ENCODE measurements at places on chromosomes 2 and 18.

- DNase-seq, result no peak
These were observed 31.4 kb downstream of the KCTD1 start for GRCh38 chr18:26516964-26517363.

GRCh38 chr2:148646231-148646559, 1.6 kb downstream of the EPC2 start:
- no peak for DNase-seq

- peak; percentile 53 for DNase-seq
These were observed 523 bp downstream of the KCTD1 start for GRCh38 chr18:26547646-26548414.

DNA sequence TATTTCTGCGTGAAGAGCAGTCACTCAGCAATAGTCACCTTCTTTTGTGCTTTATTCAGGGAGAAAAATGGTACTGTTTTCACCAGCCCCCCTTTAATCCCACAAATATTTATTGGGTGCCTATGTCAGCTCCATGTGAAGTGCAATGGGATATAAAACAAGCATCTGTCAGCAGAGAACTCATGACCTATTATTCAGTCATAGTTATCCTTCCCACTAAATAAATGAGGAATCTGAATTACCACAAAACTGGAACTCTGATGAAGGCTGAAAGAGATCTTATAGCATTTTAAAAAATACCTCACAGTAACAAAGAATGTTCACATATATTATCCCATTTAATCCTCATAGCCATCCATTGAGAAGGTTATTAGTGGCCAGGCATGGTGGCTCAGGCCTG, 45.8 kb downstream of the DHX57 start:
- peak; percentile 23 for DNase-seq

GRCh38 chr2:27710640-27711430, 47.1 kb downstream of the SLC4A1AP start:
- DNase-seq, result no peak

- no peak for DNase-seq
These were observed 28.2 kb downstream of the TSPYL6 start for GRCh38 chr2:54227798-54228197.

DNA sequence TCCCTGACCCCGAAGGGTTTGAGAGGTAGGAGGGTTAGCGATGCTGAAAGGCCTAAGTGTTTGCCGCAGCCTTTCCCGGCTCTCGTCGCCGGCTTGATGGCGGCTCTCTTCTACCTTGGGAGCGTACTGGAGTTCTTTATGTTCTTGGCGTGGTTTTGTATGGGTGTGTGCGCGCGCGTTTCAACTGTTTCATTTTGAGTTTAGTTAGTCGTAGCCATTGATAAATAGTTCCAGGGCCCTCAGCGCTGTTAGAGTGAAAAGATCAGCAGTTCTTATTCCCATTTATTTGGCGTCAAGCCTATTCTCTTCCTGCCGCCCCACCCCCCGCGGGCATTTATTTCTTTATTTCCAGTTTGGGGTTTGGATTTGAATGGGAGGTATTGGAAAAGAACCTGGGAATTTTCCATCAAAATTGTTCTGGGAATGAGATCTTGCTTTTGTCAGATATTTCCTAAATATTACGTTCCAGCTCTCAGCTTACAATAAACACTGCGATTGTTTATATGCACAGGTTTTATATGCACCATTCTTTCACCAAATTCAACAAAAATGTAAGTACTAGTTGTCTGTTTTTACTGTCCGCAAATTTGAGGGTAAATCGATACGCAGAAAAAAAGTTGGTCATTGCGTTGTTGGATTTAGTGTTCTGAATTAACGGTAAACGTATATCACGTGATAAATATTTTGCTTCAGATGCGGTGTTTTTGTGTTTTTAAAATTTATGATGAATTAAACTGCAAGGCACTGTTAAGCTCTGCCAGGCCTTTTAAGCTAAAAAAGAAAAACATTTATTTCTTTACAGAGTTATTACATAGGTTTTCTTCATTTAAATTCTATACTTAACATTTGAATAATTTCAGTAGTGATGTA, 954 bp downstream of the CCNT2 start:
- DNase-seq, result peak; percentile 54

DNA sequence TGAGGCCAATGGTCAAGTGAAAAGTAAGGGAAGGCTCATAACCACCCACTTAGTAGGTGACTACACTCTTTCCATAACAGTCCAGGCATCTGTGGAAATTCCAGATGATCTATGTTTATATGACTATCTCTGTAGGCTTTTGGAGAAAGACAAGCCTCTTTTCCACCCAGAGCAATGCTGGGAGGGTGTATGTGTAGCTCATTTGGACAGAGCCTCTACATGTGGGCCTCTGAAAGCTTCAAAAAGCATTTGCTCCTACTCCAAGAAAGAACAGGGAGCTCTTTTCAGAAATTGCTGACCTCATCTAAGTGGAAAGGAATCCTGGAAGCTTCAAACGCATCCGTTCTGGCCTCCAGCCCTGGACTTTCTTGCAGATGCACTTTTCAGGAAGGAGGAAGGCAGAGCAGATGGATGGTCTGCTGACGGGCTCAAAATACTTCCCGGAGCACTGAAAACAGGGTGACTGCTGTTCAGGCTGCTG, 308.7 kb downstream of the LRATD1 start:
- DNase-seq, result no peak

- DNase-seq, result no peak
These were observed 912 bp upstream of the FBXO11 start for GRCh38 chr2:47907039-47907781.

DNA sequence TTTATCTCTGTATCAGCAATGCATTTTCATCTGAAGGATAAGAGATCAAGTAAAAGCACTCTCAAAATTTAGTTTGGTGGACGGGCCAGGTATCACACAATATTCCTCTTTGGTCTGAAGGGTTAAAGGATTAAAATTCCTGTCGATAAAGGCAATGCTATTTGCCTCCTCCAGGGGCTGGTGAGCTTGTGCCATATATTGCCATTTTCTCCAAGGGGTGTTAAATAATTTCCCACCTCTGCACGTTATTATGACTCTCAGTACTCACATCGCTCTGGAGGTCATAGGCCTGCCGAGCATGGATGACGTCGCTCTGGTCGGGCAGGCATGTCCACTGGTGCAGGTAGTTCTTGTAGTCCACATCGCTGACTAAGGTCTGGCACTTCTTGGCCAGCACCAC, 94.2 kb downstream of the NEB start:
- no peak for DNase-seq

DNA sequence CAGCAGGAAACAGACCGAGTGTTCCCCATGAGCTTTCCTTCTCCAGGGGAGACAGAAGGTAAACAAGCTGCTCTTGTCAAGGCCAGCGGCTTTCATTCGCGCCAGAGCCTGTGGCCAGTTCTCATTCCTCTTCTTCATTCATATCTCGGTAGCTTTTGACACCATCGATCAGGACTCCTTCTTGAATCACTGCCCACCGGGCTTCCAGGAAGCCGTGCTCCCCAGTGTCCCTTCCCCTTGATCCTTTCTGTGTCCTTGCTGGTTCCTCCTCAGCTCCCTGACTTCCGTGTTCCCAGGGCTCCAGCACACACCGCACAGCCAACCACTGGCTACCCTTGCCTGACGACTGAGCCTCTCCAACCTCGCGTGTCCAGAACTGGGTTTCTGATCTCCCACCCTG, 14.1 kb downstream of the SLC66A3 start:
- DNase-seq, result no peak

DNA sequence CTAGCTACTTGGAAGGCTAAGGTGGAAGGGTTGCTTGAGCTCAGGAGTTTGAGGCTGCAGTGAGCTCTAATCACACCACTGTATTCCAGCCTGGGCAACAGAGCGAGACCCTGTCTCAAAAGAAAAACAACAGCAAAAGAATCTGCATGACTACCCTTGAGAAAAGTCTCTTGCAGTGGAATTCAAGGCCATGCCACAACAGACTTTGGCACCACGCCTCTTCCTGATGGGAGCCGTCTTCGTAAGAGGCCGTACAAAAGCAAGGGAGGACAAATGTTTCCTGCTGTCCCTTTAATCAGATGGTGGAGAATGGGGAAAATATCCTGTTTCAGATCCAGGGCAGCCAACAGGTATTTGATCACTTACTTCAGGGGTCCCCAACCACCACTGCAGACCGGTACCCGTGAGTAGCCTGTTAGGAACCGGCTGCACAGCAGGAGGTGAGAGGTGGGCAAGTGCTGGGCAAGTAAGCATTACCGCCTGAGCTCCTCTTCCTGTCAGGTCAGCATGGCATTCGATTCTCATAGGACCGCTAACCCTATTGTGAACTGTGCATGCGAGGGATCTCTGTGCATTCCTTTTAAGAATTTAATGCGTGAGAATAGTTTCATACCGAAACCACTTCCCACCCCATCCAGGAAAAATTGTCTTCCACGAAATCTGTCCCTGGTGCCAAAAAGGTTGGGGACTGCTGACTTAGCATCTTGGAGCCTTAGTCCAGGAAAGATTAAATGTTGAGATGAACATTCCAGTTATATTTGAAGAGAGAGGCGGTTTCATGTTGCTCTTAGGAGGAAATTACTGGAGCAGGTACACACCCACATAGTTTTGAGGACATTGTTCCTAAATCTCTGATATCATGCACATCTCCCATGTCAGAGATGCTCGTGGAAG, 94.4 kb upstream of the XPO1 start:
- no peak for DNase-seq

- DNase-seq, result no peak
These were observed 151.5 kb downstream of the CPS1 start for GRCh38 chr2:210707900-210708299.

DNA sequence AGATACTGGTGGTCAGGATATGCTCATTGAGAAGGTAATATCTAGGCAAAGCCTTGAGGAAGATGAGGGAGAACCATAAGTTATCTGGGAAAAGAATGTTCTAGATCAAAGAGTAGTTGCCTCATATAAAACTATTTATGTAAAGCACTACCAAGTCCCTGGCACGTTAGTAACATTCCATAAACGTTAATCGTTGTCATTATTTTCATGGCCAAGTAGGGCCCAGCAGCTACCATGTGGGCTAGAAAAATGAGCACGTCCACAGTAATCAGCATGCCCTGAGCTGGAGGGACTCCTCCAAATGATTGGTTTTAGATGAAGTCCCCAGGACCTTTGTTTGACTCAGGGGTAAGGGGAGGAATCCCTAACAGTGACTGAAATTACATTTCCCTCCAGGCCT, 32.7 kb upstream of the AFTPH start:
- no peak for DNase-seq

DNA sequence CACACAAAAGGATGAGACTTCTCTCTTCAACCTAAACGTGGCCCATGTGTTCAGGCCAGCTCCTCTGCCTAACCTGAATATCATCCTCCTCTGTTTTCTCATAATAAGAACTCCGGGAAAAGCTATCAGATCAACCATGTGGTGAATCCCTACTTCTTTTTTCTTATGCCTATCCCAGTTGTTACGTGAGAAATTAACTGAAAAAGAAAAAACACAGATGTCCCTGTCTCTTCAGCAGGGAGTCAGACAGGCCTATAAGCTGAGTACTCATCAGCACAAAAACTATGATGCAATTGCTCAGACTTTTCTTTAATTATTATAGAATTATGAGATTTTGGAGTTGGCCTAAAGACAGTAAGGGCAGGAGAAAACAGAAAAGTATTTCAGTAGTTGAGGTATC, 613.0 kb upstream of the FSHR start:
- no peak for DNase-seq

DNA sequence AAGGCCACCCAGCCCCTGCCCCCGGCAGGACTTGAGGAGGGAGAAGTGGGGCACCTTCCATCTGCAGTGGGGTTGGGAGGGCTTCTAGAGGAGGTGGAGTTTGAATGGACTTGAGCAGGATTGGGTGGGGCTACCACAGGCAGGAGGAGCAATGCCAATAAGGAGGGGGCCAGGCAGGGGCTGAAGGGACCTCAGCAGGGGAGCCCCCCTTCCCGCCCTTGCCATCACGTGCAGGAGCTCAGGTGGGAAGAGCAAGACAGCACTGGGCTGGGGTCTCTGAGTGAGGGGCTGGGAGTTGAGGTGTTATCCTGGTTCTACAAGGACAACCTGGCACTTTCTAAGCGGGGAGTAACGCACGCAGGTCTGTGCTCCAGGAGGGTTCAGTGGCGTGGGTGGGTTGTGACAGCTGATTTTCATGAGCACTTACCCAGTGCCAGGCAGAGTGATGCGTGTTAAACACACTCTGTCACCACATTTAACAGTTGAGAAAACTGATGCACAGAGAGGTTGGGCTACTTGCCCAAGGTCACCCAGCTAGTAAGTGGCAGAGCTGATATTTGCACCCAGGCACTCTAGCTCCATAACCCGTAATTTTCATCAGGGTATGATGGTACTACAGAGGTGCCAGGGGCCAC, 4.8 kb downstream of the CHRND start:
- no peak for DNase-seq

DNA sequence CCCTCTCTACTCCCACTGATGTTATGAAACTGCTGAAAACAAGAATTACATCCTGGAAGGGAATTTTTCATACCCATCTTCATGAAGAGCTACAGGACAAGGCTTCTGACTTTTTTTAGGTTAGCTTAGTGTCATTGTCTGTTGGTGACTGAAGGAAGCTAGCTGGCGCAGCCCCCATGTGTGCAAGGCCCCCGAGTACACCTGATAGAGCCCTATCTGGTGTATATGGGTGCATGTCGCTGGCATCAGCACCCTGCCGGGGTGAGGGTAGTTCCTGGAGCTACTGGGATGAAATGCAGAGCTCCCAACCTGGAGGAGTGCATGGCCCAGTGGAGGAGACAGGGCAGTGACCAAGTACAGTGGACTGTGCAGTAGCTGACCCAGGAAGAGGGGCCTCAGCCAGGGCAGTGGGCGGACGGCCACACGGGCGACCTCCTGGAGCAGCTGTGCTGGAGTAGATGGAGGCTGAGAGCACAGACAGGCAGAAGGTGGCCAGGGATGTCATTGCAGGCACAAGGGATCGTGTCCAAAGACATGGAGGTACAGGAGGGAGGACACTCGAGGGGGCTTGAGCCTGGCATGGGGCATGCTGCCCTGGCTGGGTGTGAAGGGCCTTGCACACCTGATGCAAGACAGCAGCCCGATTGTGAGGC, 12.1 kb downstream of the IMPA2 start:
- DNase-seq, result no peak
